ENCODE measurements at places on chromosomes 2 and 18. TPM values are rescaled to one million over a fixed set of nuclear protein-coding genes. Genes with fewer than 3 reads are reported as not detected.
A peak's percentile ranks its signal among the peaks of the same experiment; 100 is the strongest.

REG3G gene
- polyA plus RNA-seq: not detected

SLC16A14 gene
- polyA plus RNA-seq: 1.9 TPM

- DNase-seq: peak; percentile 25
Observed at GRCh38 chr2:3545788-3546478, 12.2 kb downstream of the RNASEH1 start.

GRCh38 chr2:228590681-228591080 is 409.2 kb upstream of the SPHKAP start:
- no peak for DNase-seq

GRCh38 chr2:238731961-238732360 is 115.9 kb upstream of the TWIST2 start:
- DNase-seq: no peak

- peak; percentile 34 for DNase-seq
Observed at GRCh38 chr2:103959174-103960128, 894.5 kb upstream of the POU3F3 start.

DNA sequence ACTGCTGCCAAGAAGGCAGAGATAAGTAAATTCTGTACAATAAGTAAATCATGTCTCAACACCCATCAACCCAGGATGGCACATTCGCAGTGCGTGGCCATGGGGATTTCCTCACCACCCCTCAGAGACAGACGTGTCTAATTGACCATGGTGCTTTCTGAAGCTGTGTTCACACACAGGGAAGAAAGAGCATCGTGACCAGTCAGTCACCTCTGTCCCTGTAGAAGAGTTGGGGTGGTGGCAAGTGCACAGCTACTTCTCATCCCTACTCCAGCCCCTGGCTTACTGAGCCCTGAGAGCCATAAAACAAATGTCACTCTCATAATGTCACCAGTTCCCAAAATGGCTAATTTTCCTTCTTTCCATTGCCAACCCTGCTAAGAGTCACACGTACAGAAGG is 31.3 kb upstream of the MLPH start:
- DNase-seq: no peak

- no peak for DNase-seq
Observed at GRCh38 chr2:175744000-175744399, 258.1 kb downstream of the LNPK start.

- DNase-seq: no peak
Observed at GRCh38 chr2:239590276-239590675, 189.5 kb upstream of the HDAC4 start.

GRCh38 chr2:108535357-108535631 is 1.0 kb downstream of the LIMS1 start:
- peak; percentile 80 for DNase-seq

DNA sequence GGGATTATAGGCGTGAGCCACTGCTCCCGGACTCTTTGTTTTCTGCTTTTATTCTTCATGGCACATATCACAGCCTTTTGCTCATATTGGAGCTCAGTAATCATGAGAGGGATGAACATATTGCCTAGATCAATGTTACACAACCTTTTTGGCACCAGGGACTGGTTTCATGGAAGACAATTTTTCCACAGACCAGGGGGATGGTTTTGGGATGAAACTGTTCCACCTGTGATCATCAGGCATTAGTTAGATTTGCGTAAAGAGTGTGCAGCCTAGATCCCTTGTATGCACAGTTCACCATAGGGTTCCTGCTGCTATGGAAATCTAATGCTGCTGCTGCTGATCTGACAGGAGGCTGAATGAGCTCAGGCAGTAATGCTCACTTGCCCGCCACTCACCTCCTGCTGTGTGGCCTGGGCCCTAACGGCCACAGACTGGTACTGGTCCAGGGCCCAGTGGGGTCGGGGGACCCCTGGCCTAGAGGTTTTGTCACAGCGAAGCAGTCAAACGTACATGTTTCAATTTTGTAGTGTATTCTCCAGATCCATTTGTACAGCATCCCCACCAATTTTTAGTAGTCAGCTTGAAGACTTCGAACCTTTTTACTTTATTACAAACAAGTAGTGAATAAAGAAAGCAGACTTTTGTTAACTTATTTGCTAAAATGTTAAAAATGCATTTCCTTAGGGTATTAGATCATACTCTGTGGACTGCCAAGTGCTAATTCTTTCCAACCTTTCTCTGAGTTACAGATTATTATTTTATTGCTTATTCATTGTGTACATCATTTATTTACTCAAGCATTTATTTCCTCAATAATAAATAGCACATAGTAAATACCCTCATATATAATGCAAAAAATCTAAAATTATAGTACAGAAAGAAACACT is 6.2 kb downstream of the DAW1 start:
- no peak for DNase-seq

DNA sequence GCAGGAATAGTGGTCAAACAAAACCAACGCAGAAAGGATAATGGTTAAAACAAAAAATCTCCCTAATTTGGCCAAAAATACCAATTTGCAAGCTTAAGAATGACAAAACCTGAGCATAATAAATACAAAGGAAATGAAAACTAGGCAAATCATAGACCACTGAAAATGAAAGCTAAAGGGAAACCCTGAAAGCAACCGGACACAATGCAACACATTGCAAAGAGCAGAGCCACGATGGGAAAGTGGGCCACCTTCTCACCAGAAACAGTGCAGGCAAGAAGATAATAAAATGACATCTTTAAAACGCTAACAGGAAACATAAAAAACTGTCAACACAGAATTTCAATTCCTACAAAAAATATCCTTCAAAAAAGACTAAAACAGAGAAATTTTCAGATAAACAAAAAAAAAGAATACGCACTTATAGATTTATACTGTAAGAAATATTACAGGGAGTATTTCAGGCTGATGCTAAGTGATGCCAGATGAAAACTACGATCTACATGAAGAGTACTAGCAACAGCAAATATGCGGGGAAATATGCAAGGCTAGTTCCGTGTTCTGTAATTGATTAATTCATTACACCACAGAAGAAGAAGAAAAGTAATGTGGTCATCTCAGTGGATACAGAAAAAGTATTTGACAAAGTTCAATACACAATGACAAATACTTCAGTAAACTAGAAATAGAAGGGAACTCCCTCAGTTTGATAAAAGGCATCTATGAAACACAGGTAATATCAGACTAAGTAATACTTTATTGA is 239.5 kb downstream of the L3MBTL4 start:
- DNase-seq: no peak

DNA sequence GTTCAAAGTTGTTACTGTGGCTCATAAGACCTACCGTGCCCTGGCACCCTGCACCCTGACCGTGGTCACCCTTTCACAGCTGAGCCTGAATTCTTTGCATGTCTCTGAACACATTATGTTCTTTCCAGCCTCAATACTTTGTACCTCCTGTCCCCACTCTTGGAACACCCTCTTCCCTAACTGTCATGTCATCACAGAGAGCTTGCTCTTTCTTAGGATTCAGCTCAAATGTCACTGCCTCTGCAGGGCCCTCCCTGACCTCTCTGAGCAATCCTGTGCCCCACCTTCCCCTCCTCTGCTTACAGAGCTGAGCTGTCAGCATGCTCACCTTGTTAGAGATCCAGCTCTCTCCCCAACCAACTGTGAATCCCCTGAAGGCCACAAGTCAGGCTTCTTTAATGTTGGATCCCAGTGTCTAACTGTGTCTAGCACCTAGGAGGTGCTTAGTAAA is 15.0 kb downstream of the PRKAG3 start:
- no peak for DNase-seq

DNA sequence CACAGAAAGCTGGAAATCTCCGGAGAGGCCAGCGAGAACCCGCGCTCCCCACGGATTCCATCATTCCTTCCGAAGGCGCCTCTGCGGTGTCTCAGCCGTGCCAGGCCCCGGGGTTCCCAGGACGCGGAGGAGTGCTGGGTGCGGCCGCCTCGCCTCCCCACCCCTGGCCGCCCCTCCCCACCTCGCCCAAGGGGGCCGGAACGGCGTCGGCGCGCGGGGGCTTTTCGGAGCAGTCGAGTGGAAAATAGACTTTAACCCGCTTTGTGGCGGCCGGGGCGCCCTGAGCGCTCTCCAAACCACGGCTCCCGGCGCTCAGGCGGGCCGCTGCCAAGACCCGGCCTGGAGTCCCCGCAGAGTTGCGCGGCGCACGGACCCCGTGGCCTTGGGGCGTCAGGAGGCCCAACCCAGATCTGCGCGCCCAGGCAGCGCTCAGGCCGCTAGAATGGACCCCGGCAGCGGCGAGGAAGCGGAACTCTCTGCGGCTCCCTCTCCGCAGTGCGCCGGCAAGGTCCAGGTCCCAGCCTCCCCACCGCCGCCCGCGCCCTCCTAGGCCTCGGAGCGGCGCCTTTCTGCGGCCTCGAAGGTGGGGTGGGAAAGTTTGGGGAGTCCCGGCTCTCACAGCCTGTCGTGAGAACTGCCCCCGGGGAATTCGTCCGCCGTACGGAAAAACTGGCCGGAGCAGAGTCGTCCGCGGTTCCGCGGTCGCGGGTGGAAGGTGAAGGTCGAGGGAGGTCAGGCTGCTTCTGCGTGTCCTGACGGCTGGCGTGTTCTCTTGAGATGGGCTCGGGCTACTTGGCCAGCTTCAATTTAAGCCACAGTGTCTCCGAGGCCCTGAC is 1.2 kb upstream of the EMX1 start:
- DNase-seq: peak; percentile 34

DNA sequence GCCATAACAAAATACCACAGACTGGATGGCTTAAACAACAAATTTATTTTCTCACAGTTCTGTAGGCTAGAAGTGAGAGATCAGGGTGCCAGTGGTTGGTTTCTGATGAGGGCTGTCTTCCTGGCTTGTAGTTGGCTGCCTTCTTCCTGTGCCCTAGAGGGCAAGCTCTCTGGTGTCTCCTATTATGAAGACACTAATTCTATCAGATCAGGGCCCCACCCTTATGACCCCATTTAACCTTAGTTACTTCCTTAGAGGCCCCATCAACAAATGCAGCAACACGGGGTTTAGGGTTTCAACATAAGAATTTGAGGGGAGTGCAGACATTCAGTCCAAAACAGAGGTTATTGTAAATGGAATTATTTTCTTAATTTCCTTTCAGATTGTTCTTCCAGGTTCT is 22.9 kb downstream of the CYP27A1 start:
- DNase-seq: no peak
